ENCODE measurements at places on chromosomes 12 and 14. TPM values are rescaled to one million over a fixed set of nuclear protein-coding genes. Genes with fewer than 3 reads are reported as not detected.

HHIPL1 gene
- 2.2 TPM for total RNA-seq

SCN8A gene
- 1.4 TPM for total RNA-seq

DNA sequence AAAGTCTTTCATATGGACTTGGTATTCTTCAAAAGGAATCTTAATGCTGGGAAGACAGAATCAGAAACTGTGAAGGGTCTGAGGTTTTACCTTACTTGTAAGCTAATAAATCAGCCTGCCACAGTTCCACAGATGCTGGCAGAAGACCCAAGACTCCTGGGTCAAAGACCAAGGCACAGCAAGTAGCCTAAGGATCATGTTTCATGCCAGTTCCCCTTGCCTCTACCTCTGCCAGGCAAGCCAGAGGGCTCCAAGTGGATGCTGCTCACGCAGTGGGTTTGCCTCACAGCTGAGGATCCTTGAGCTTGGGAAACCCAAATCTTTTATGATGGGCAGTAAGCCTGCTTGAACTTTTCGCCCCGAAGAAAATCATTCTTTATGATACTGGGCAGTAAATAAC is 15.2 kb upstream of the RXYLT1 start:
- no peak for DNase-seq

GRCh38 chr14:74583689-74584434 is 28.2 kb downstream of the LTBP2 start:
- no peak for DNase-seq

SLC48A1 gene
- 48.0 TPM for total RNA-seq

DNA sequence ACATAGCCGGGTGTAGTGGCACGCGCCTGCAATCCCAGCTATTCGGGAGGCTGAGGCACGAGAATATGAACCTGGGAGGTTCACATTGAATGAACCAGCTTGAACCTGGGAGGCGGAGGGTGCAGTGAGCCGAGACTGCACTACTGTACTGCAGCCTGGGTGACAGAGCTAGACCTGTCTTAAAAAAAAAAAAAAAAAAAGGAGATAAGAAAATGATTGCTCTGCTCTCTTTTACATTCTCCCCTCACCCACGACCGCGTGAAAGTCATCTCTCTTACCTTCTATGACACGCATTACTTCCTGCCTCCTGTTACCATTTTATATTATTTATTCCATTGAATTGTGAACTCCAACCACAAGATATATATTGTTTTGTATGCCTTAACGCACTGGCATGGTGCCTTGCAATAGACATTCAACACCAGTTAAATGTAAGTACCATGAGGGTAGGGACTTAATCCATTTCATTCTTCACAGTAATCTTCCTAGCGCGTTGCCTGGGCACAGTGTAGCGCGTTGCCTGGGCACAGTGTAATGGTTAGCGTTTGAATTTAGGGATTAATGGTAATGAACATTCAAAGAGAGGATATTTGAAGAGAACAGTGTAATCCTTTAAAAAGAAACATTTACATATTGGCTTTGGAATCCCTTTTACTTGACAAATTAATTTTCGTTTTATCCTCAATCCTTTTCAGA is 2.7 kb downstream of the RAP1B start:
- no peak for DNase-seq

DNA sequence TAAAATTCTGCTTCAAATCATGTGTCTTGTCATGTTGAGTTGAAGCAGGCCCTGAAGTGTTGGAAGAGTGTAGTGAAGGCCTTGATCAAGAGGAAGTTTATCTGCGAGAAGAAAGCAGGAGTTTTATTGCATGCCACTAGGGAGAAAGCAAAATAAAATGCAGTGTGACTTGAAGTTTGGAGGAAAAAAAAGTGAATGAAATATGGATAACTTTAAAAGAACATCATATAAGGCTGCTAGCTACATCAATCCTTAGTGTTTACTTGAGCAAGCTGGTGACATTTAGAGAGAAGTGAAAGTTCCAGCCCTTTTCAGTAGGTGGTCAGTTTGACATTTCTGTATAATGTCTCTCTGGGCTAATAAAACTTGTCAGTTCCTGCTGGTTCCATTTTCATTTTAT is 841.1 kb downstream of the TMTC2 start:
- DNase-seq, result no peak

DNA sequence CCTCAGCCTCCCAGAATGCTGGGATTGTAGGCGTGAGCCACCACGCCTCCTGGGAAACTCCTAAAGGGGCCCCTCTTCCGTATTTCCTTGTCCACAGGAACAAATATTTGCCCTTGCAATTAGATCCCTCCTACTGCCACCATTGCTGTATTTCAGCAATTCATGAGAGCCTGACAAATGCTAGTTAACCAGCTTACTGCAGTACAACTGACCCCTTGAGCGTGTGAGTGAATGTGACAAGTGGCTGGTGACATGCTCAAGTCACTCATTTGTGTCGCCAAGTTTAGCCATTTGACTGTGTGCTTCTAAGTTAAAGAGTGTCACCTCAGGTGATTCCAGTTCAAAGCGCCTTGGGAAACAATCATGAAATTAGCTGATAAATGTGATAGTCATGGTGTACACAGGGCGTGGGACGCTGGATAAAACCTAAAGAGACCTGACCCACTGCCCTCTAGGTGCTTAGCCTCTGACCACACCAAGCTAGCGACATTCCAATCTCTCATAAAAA is 56.1 kb upstream of the MAP1LC3B2 start:
- DNase-seq, result no peak

- DNase-seq, result no peak
These were observed 148.2 kb upstream of the CLEC14A start for GRCh38 chr14:38404100-38404541.

GRCh38 chr14:32697704-32698103 is 241.0 kb upstream of the NPAS3 start:
- no peak for DNase-seq

RTL1 gene
- total RNA-seq, result not detected

GRCh38 chr12:11836282-11837151 is 187.0 kb downstream of the ETV6 start:
- DNase-seq, result no peak

KCNMB4 gene
- 2.3 TPM for total RNA-seq

DNA sequence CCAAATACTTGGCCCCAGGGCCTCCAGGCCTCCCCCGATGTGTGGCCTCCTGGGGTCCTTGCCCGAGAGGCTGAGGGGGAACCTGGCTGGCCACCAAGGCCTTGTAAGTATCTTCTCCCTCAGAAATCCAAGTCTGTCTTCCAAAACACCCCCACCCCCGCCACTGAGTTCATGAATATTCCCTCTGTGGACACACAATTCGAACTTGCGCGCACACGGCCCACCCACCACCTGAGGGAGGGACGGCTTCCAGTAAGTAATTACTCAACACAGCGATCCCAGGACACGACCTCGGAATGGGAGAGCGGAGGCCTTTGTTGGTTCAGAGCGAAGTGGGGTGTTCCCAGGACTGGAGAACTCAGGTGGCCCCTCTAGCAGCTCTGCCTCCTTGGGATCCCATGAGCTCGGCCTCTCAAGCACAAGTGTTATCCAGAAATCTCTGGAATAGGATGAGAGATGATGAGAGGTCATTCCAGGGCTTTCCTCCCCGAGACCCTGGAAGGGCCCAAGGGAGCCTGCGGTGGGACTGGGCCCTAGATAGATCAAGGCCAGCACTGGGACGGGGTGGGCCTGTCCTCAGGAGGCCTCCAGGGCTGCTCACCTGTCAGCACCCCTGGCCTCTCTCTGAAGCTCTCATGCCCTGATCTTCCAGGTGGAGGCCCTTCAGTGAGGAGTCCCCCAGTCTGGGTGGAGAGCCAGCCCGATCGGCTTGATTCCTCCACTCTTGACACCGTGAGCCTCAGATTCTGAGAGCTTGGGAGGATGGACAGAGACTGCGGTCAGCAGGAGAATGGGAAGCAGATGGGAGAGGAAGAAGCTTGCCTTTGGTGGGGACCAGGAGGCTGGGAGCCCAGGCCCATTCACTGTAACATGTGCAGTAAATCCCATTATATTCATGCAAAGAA is 219.0 kb upstream of the RTL1 start:
- peak; percentile 9 for DNase-seq

DNA sequence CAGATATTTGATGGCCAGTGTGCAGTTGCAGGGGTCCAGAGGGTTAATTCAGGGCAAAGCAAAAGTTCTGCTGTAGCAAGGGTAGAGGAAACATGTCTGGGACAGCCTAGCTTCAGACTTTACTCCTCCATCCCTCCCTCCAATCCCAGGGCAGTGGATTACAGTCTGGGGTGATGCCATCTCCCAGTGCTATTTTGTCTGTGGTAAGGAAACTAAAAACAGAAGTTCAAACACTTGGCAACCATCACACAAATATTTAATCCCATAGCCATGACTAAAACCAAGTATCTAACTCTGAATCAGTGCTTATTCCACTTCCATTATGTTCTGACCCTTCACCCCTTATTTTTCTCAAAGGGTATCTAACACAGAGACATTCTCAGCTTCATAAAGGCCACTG is 61.8 kb downstream of the PIK3C2G start:
- DNase-seq, result no peak

DNA sequence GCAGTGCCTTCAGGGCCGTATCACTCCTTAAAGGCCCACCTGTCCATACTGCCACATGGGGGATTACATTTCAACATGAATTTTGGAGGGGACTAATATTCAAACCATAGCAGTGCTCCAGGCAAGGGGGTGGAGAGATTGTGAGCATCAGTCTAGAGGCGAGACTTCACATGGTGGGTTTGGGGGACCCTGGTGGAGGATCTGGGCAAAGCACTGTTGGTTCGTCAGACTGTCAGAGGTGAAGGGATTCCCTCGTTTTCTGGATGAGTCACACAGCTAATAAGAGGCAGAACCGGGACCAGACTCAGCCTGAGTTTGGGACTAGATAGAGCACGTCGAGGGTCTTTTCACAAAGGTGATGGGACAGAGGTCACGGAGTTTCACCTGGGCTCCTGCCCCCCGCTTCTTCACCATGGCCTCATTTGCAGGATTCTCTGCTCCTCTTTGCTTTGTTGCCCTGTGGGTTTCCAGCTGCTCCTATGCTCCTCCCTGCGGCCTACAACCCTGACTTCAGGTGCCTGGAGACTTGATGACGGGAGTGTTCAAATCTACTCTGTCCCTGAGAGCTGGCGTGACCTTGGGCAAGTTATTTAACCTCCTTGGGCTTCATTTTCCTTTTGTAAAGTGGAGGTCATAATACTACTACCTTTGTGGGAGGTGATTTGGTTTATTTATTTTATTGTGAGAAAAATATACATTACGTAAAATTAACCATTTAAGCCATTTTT is 41.5 kb downstream of the TEAD4 start:
- DNase-seq, result no peak
